Pons (tissue), 1 donor: ENCODE measurements at places on chromosomes 2 and 18.
A peak's percentile ranks its signal among the peaks of the same experiment; 100 is the strongest.

- DNase-seq: no peak
These were observed 419.8 kb upstream of the TRIB2 start for GRCh38 chr2:12296915-12297314.

GRCh38 chr2:218217360-218218267 lies 625 bp downstream of the ARPC2 start:
- peak; percentile 22 for DNase-seq

- no peak for DNase-seq
These were observed 177.8 kb downstream of the LNPK start for GRCh38 chr2:175824243-175824642.

- DNase-seq: no peak
These were observed 105.5 kb downstream of the FAM168B start for GRCh38 chr2:130987519-130988425.
